ENCODE measurements at places on chromosomes 6 and 20.

DNA sequence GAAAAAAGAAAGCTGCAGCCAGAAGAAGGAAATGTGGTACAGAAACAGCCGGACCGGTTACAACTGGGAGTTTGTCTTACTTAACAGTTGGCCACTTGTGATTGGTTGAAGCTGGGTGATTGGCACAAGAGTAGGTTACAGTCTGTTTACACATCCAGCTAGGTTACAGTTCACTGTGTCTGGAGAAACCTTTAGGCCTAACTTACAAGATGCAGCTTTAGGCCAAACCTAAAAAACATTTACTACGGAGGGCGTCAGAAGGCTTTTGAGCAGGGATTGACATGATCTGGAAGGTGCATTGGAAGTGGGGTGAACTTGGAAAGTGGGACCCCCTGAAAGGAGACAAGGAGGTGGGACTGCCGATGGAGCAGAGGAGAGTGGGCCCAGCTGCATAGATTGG is 122.3 kb downstream of the BANF2 start:
- H3K27ac ChIP-seq, result no peak overlapping the region
- no peaks in the 10 kb centered on the region for H3K4me1 ChIP-seq
- no peaks in the 10 kb centered on the region for H3K36me3 ChIP-seq
- no peak for DNase-seq
- peaks cover 8% of the 10 kb centered on the region for H3K27me3 ChIP-seq

GRCh38 chr20:19482726-19483125 is 270.3 kb downstream of the SLC24A3 start:
- H3K27me3 ChIP-seq, result no peaks in the 10 kb centered on the region
- no peak overlapping the region for H3K4me3 ChIP-seq
- no peaks in the 10 kb centered on the region for H3K4me1 ChIP-seq

DNA sequence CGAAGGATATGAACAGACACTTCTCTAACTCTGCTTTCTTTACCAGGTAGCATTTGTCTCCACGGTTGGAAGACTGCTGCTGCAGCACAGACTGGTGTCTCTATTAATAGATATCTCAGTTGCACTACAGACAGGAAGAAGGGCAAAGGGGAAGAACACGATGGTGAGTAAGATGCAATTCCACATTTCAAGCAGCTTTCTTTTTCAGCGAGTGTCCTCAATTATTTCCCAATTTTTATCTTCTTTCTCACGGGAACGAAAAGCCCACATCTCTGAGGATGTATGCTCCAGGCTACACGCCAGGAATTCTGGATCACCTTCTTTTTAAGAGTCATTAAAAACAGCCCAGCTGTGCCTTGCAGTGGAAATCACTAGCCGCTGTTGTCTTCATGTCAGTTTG is 311.6 kb upstream of the ECI2 start:
- no peak overlapping the region for H3K4me3 ChIP-seq
- H3K4me1 ChIP-seq, result no peaks in the 10 kb centered on the region
- no peak overlapping the region for H3K27ac ChIP-seq
- DNase-seq, result no peak

DNA sequence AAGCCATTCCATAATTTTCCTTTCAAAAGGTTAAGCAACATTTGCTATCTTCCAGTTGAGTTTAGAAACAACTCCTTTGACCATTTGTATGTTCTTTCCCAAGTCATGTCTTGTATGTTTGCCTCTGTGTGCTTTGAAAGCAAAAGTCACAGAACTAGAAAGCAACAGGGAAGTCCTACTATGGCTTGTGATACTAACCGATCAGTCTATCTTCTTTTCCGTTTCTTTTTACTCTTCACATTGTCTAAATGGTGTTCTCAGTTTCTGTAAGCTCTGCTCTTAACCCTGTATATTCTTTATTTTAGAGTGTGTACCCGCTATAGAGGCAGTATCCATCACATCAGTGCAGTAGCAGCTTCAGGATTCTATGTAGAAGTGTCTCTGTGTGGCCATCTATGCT is 32.9 kb downstream of the TMEM244 start:
- no peak overlapping the region for H3K27ac ChIP-seq
- DNase-seq, result no peak
- H3K4me1 ChIP-seq, result no peaks in the 10 kb centered on the region

GRCh38 chr6:17923401-17923863 is 64.0 kb downstream of the KIF13A start:
- no peaks in the 10 kb centered on the region for H3K36me3 ChIP-seq
- no peak overlapping the region for H3K27ac ChIP-seq
- DNase-seq, result no peak
- H3K4me1 ChIP-seq, result no peaks in the 10 kb centered on the region
- no peak overlapping the region for H3K4me3 ChIP-seq

DNA sequence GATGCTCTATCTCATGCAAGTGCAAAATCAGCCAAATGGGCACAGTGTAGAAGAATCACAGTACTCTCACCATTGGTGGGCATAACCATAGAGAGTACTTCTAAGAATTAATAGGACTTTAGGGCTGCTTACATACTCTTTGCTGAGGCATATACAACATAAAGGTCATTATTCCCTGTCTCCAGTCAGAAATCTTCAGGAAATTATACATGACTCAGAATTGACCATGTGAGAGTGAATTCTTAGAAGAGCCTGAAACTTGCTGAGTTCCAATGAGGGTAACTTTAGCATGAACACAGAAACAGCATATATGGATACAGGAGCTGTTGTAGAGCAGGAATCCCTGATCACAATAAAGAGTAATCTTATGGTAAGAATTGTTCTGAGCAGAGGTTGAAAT is 498.7 kb downstream of the TENT5A start:
- no peak overlapping the region for H3K4me3 ChIP-seq
- H3K36me3 ChIP-seq, result no peaks in the 10 kb centered on the region
- H3K4me1 ChIP-seq, result no peaks in the 10 kb centered on the region
- no peaks in the 10 kb centered on the region for H3K27me3 ChIP-seq
- DNase-seq, result no peak

- H3K27ac ChIP-seq, result no peak overlapping the region
- no peaks in the 10 kb centered on the region for H3K36me3 ChIP-seq
- no peaks in the 10 kb centered on the region for H3K27me3 ChIP-seq
- H3K4me3 ChIP-seq, result no peak overlapping the region
Observed at GRCh38 chr20:53786445-53787267, 193.0 kb upstream of the ZNF217 start.

DNA sequence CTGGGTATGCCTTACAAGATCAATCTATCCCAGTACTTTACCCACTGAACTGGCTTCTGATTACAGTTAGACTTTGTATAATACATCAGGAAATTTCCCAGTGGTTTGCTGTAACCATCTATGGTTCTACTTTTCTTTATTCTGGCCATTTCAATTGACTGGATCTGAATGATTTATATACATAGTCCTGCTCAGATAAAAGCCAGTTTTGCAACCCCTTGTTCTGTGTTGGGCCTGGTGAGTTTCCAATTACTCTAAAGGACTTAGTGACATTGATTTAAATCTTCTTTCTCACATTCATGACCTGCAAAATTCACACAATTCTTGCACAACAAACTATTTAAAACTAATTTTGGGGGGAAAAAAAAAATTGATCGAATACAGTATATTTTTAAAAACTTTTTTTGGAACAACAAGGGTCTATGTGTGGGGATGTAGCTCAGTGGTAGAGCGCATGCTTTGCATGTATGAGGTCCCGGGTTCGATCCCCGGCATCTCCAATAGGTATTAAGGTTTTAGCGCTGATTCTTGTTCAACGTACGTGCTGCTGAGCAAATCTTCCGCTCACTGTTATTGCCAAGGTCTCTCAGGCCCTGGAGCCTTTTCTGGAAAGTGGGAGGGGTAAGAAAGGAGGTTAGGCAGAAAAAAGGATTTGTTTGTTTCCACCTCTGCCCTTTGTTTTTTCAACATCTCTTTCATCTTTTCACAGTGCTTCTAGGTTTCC is 117.5 kb downstream of the GPX5 start:
- DNase-seq, result no peak
- peaks cover 49% of the 10 kb centered on the region for H3K27me3 ChIP-seq
- H3K4me1 ChIP-seq, result peaks cover 1% of the 10 kb centered on the region

GRCh38 chr6:3226481-3227362 is 731 bp downstream of the TUBB2B start:
- no peak overlapping the region for H3K27ac ChIP-seq
- peaks cover 40% of the 10 kb centered on the region for H3K4me1 ChIP-seq
- peaks cover 14% of the 10 kb centered on the region for H3K36me3 ChIP-seq
- DNase-seq, result no peak

DNA sequence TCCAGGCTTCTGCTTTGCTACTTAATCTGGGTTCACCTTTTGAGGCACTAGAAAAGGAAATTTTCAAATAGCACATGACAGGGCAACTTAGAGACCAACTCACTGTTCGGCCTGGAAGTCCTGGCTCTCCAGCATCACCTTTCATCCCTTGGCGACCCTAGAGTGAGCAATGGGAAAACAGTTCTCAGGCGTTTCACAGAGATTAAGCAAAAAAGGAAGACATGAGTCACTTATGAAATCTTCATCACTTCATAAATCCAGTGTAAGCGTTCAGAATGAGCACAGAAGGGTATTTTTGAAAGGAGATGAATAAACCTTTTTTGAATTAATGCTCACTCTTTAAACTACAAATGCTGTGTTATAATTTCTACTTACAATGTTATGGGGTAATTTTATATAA is 104.0 kb downstream of the COL12A1 start:
- H3K27me3 ChIP-seq, result no peaks in the 10 kb centered on the region
- no peak overlapping the region for H3K27ac ChIP-seq
- H3K4me3 ChIP-seq, result no peak overlapping the region
- no peaks in the 10 kb centered on the region for H3K4me1 ChIP-seq

DNA sequence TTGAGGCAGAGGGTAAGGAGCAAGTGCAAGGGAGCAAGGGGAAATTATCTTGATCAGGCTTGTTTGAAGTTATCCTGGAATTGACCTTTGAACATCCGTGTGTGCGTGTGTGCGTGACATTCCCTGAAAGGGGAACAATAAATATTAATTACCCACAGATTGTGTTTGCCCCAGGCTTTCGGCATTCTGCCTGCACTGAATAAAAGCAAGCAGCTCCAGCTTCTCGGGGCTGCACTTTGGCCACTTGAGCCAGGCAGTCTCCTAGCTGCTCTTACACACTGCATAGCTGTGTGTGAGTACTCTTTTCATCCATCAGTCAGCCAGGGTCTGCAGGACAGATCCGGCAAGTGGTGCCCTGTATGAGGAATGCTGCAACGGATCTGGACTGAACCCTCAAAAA is 107.7 kb upstream of the BTN3A2 start:
- no peak for DNase-seq
- H3K36me3 ChIP-seq, result peaks cover 2% of the 10 kb centered on the region
- H3K4me1 ChIP-seq, result peaks cover 9% of the 10 kb centered on the region
- H3K4me3 ChIP-seq, result no peak overlapping the region

- peaks cover 1% of the 10 kb centered on the region for H3K4me1 ChIP-seq
- DNase-seq, result no peak
- H3K36me3 ChIP-seq, result peaks cover 5% of the 10 kb centered on the region
- no peak overlapping the region for H3K4me3 ChIP-seq
- H3K27ac ChIP-seq, result no peak overlapping the region
Observed at GRCh38 chr6:167565388-167565787, 240.5 kb downstream of the TTLL2 start.

DNA sequence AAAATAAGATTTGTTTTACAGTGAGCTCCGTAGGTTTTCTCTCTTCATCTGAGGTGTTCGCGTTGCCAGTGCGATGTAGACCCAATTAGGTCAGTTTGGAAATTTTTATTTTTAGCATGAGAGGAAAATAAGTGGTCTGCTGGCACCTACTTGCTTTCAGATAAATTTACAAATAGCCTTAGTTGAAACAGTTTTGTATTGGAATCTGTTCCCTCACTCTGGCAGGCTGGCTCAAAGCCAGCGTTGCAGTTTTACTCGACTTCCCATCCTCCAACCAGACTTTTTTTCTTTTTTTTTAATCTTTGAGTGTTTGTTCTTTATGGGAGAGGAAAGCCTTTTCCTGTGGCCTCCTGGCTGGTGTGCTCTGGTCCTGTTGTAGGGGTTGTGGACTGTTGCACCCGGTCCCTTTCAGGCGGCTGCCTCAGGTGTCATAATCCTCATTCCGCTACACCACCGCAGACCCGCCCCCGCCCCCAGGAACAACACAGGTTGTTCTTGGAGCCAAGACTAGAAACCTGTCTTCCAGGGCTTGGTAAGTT is 46.7 kb downstream of the TIAM2 start:
- no peak overlapping the region for H3K4me3 ChIP-seq
- H3K4me1 ChIP-seq, result no peaks in the 10 kb centered on the region
- DNase-seq, result no peak
- H3K27me3 ChIP-seq, result no peaks in the 10 kb centered on the region

DNA sequence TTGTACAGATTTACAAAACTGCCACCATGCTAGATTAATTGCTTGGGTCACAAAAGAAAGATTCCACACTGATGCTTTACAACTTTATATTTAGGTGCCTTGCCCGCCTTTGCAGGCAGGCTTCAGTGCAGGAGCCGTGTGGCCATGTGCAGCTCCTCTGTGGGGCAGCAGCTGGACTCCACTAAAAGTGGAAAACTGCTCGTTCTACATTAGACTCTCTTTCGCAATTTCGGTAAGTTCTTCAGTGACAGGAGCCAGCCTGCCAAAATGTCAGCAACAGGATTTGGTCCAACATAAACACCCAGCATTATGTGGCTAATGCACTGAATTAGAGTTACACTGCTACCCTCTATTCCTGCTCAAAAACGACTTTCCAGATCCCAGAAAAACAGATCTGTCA is 174.4 kb upstream of the KCNK16 start:
- H3K4me3 ChIP-seq, result no peak overlapping the region
- H3K27me3 ChIP-seq, result peaks cover 40% of the 10 kb centered on the region
- no peak overlapping the region for H3K27ac ChIP-seq
- DNase-seq, result no peak
- H3K4me1 ChIP-seq, result no peaks in the 10 kb centered on the region

GRCh38 chr6:15330174-15330944 is 84.5 kb downstream of the JARID2 start:
- H3K36me3 ChIP-seq, result peaks cover 3% of the 10 kb centered on the region
- no peak for DNase-seq
- H3K4me1 ChIP-seq, result peaks cover 62% of the 10 kb centered on the region
- peak overlapping the region; percentile 58 for H3K4me3 ChIP-seq

- no peak for DNase-seq
- H3K27ac ChIP-seq, result no peak overlapping the region
- peaks cover 6% of the 10 kb centered on the region for H3K36me3 ChIP-seq
- peaks cover 6% of the 10 kb centered on the region for H3K4me1 ChIP-seq
Observed at GRCh38 chr6:150276937-150277742, 91.7 kb upstream of the IYD start.

DNA sequence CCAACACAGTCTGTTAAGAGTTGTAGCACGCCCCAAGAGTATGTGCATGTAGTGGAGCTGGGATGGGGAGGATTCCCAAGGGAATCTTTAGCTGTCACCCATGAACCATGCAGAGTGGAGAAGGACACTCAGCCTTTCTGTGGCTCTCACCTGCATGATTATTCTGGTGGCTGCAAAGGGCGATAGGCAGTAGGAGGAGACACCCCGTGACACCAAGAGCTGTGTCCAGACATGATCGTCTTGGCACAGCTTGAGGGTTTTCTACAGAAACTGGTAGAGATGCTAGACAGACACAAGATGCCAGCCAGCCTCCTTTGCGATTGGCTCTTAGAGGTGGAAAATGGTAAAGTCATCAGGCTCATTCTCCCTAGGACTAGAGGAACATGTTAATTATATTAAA is 3.1 kb upstream of the CSE1L start:
- DNase-seq, result no peak
- no peak overlapping the region for H3K27ac ChIP-seq
- H3K4me1 ChIP-seq, result peaks cover 23% of the 10 kb centered on the region
- H3K36me3 ChIP-seq, result peaks cover 29% of the 10 kb centered on the region

All from effector memory CD8-positive, alpha-beta T cell (primary cell).